ENCODE measurements at places on chromosomes 7 and 10.

- no peak for DNase-seq
Measured at GRCh38 chr10:76618641-76619040, 1019.0 kb downstream of the KCNMA1 start.

GRCh38 chr10:11288302-11288701, 270.6 kb downstream of the CELF2 start:
- no peak for DNase-seq

- DNase-seq, result no peak
Measured at GRCh38 chr10:84845628-84846261, 517.4 kb downstream of the CCSER2 start.

GRCh38 chr10:122462533-122463465, 1.4 kb downstream of the HTRA1 start:
- DNase-seq, result no peak

DNA sequence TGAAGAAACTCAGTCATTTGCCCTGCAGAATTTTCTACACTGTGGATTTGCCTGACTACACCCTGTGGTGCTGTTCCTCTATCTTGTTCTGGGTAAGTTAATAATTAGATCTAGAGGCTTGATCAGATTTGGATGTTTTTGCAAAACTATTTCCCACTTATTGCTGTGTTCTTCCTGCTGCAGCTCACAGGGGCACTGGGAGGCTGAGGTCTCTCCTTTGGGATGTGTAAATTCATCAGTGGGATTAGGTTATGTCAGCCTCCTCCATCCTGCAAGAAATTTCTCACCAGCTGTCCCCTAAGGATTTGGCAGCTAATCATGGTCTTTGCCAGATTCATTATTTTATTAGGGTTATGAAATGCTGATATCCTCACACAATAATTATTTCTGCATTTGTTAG, 148.1 kb upstream of the ZNF32 start:
- no peak for DNase-seq

- no peak for DNase-seq
Measured at GRCh38 chr7:95723583-95724180, 48.7 kb upstream of the DYNC1I1 start.

- no peak for DNase-seq
Measured at GRCh38 chr10:19833170-19833824, 17.1 kb downstream of the PLXDC2 start.

- no peak for DNase-seq
Measured at GRCh38 chr10:101552442-101552841, 35.6 kb downstream of the POLL start.

DNA sequence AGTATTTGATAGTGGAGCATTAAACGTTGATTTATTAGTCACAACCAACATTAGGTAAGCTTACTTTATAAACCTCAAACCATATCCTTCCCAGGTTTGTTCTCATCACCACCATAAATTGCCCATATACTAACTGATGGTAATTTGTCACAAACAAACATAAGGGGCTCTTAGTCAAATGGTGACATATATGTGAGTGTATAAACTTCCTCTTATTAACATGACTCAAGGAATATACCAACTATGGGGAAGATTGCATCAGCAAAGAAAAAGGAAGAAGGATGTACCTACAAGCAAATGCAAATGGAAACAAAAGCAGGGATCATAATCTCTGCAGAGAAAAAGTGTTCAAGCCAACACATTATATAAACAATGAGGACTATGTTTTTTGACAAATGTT, 418.2 kb upstream of the AKR1E2 start:
- DNase-seq, result no peak

- no peak for DNase-seq
Measured at GRCh38 chr10:126063353-126063791, 167.0 kb downstream of the FANK1 start.

GRCh38 chr7:111954056-111954455, 252.1 kb downstream of the DOCK4 start:
- no peak for DNase-seq

DNA sequence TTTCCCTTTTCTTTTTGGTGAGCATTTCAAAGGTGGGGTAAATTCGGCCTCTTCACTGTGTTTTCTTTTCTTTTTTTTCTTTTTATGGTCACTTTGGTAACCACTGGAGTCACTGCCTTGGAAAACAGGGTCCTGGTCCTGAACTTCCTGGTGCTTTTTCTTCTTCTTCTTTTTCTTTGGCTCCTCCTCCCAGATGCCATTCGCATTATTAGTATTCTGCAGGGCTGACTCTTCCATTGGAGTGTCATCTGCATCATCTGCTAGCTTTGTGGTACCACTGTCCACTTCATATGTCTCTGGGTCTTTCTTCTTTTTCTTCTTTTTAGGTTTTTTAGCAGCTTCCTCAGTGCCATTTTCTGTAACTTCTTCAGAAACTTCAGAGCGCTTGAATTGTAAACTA, 10.5 kb downstream of the POLR1F start:
- DNase-seq, result no peak

- no peak for DNase-seq
Measured at GRCh38 chr10:35300063-35300699, 36.1 kb upstream of the CCNY start.

DNA sequence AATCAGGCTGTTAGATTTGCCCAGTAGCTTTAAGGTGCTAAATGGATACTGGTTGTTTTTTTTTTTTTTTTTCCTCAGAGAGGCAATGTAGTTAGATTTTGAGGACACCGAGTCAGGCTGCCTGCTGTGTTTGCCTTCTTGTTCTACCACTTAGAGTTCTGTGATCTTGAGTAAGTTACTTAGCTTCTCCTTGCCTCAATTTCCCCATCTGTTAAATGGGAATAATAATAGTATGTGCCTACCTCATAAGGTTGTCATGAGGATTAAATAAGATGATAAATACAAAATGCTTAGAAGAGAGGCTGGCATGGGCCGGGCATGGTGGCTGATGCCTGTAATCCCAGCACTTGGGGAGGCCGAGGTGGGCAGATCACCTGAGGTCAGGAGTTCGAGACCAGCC, 14.6 kb downstream of the MORN4 start:
- no peak for DNase-seq

DNA sequence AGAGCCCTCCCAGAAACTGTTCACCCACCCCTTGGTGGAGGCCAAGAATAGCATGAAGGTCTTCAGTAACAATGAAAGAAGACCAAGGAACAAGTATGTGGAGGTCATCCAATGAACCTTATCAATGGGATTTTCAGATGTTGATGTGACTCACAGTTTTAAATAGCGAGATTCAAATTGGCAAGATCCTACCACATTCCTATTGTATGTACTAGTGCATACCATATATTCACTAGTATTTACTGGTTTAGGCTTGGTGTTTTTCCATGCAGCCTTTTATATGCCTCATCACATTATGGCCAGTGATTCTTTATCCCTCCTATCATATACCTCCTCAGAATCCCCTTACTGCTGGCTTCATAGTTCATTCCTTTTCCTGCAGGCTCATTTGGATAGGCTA, 54.4 kb downstream of the ITGB8 start:
- DNase-seq, result no peak

DNA sequence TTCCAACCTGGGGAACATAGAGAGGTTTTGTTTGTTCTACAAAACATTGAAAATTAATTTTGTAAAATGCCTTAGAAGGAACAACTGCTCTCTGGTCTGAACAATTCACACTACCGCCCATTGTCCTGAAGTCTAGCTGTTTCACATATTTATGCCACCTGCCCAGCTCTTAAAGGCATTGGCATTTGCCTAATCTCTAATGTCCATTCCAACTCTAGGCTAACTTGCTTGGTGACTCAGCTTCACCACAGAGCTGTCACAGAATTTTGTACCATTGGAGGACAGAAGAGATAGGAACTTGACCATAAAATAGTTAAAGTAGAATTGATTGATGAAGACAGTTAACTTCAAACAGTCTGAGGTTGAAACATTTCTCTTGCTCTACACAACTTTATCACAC, 53.5 kb upstream of the PPP1R17 start:
- DNase-seq, result no peak

- DNase-seq, result no peak
Measured at GRCh38 chr7:16422103-16422435, 731 bp upstream of the CRPPA start.

DNA sequence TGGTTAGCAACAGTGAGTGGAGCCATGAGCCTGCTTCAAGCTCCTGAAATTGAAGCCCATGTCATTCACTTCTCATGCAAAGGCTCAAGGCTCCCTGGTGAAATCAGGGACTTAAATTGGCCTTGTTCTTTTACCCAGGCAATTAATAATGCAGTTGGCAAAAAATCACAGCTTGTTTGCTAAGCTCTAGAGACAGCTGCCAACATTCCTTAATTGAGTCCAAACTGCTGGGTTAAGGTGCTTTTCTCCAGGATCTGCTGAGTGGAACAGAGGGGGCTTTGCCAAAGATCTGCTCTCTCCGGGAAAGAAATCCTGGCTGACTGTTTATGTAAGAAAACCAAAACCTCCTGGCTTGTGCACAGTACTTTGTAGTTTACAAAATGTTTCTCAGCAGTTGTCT, 257.6 kb upstream of the GHITM start:
- DNase-seq, result no peak

DNA sequence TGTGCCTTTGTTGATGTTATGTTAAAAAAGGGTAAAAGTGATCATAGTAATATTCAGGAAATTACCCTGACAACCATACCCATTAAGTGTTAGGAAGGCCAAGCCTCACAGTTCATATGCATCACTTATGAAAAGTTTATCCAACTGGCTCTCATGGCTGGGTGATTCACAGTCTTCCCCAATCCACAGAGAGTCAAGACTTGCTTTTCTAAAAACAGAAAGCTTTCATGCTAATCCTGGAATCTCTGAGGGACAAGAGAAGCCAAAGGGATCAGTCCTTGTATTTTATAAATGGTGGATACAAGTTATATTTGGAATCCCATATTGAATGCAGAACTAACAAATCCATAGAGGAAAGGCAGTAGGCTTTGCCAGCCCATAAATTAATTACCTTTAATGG, 218.3 kb downstream of the JAZF1 start:
- DNase-seq, result no peak

- no peak for DNase-seq
Measured at GRCh38 chr10:64486149-64486548, 964.9 kb downstream of the REEP3 start.

- DNase-seq, result no peak
Measured at GRCh38 chr7:77538281-77539212, 1.5 kb downstream of the PTPN12 start.

DNA sequence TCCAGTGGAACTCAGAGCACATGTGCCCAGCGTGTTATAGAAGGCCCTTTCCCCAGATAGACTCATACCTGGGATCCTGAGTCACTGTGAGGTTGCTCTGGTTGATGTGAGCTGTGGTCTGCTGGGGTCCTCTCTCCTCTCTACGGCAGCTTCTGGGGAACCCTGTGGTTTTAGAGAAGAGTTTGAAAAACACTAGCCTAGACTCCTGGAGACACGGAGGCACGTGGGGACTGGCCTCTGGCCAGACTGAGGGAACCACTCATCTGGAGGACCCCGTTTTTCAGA, 10.3 kb downstream of the ZNF775 start:
- no peak for DNase-seq

- no peak for DNase-seq
Measured at GRCh38 chr7:44325811-44326241, 432 bp upstream of the CAMK2B start.

DNA sequence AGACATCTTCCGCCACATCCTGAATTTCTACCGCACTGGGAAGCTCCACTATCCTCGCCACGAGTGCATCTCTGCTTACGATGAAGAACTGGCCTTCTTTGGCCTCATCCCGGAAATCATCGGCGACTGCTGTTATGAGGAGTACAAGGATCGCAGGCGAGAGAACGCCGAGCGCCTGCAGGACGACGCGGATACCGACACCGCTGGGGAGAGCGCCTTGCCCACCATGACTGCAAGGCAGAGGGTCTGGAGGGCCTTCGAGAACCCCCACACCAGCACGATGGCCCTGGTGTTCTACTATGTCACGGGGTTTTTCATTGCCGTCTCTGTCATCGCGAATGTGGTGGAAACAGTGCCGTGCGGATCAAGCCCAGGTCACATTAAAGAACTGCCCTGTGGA, 1.9 kb downstream of the KCND2 start:
- DNase-seq, result no peak

GRCh38 chr10:105413997-105414396, 772.9 kb downstream of the SORCS3 start:
- DNase-seq, result no peak

DNA sequence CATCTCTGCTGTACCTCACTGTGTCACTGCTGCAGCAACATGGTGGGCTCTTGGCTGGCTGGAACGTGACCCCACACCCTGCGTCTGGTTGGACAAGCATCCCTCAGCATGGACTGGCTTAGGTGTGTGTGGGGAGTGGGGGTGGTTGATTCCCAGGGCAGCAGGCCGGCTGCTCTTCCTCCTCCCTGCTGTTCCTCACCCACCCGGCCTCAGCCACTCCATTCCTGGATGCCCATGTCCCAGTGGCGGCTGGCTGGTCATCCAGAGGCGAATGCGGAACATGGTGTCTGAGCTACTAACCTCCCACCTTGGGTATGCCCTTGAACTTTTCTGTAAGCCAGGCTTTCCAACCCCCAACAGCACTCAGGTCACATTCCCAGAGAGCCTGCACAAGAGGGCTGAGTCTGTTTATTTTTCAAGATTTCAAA, 81.2 kb downstream of the GRK5 start:
- no peak for DNase-seq

DNA sequence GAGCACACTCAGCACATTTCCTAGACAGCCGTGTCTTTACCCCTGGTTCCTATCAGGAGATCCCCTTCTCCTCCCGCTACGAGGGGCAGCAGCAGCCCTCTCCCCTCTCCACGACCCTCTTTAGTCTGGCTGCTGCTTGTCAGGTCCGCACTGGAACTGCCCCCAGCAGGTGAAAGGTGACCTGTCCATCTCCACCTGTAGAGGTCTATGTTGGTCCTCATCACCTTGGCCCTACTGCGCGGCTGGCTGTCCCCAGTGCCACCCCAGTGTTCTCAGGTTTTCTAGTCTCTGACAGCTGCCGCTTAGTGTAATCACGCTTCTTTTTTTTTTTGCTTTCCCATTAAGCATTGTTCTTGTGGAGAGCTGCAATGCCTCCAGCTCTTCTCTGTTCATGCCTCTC, 545.7 kb downstream of the SDK1 start:
- DNase-seq, result no peak

DNA sequence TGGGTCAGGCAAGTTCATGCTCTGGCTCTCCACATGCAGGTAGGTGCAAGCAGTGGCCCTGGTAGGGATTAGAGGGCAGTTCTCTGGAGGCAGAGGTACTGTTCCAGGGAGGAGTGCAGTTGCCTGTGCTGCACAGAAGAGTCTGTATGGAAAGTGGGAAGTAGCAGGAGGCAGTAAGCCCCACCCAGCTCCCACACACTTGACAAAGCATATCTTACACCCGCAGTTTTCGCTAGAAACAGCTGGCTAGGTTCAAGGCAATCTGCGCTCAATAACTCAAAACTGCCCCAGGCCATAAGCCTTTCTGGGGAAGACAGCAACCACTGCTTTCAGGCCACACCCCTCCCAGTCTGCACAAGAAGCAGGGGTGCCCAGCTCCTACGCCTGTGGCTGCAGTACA, 33.1 kb upstream of the ARMC3 start:
- DNase-seq, result no peak

GRCh38 chr7:127758105-127758504, 106.1 kb downstream of the SND1 start:
- no peak for DNase-seq

GRCh38 chr7:95330961-95331337, 6.6 kb upstream of the PON1 start:
- no peak for DNase-seq

GRCh38 chr10:77531441-77532001, 106.1 kb downstream of the KCNMA1 start:
- no peak for DNase-seq
